ENCODE measurements at places on chromosomes 2 and 18.
A peak's percentile ranks its signal among the peaks of the same experiment; 100 is the strongest.

DNA sequence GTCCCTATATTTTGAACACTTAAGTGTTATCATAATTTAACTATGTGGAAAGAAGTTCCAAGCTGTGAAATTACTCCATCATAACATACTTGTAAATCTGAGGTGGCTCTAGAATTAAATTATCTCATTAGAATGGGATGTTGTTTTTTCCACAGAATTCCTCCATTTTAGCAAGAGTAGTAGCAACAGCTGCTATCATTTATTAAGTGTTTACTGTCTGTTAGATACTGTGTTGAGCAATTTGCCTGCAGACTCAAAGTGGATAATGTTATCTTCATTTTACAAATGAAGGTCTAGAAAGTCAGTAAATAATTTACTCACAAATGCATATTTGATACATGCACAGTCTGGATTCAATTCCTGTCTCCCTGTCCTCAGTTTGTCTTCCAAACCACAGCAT, 504.8 kb upstream of the NRP2 start:
- no peak for DNase-seq

GRCh38 chr2:201343559-201343958, 13.6 kb downstream of the FLACC1 start:
- no peak for DNase-seq

DNA sequence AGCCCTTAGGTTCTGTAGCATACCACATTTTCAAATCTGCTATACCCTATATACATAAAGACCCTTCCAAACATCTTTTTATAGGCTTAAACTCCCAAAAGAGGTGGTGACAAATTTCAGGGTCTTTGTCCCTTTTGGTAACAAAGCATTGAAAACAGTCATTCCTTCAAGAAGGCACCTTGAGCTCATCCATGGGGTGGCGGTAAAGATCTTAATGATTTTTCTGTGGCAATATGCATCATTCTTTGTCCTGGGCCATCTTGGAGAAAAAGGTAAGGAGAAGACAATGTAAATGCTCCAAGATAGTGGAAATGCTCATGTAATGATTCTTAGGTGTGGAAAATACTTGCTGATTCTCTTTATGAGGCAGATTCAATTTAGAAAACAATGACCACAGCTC, 890.5 kb downstream of the CNTNAP5 start:
- DNase-seq: no peak

- peak; percentile 1 for DNase-seq
Measured at GRCh38 chr2:112958428-112959108, 19.2 kb upstream of the IL36G start.

DNA sequence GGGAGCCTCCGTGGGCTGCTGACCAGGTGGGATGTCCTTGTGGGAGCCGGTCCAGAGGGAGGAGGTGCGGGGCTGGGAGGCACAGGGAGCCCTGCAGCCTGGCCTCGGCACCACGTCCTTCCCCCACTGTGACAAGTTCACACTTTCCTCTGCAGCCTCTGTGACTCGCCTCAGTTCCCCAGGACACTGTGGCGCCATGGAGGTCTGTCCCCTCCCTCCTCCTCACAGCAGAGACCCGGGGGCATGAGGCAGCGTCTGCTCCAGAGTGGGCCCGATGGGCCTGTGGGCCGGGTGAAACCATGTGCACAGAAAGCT, 27.3 kb upstream of the KCNG2 start:
- DNase-seq: no peak

GRCh38 chr2:230774348-230774951, 61.8 kb downstream of the CAB39 start:
- DNase-seq: no peak

DNA sequence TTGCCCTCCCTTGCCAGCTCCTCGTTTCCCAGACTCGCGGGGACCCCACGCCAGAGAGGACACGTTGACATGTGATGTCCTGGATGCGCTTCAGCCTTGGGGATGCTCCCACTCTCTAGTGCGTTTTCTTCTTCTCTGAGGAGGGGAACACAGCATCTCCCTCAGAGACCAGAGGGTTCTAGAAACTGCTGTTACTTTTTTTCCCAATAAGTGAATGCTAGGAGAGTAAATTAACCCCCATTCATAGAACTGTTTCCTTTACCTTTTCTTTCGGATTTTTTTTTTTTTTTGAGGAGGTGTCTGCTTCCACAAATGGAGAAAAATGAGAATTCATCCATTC, 370 bp upstream of the EFEMP1 start:
- no peak for DNase-seq

- no peak for DNase-seq
Measured at GRCh38 chr18:76759056-76759455, 63.3 kb upstream of the ZNF236 start.

DNA sequence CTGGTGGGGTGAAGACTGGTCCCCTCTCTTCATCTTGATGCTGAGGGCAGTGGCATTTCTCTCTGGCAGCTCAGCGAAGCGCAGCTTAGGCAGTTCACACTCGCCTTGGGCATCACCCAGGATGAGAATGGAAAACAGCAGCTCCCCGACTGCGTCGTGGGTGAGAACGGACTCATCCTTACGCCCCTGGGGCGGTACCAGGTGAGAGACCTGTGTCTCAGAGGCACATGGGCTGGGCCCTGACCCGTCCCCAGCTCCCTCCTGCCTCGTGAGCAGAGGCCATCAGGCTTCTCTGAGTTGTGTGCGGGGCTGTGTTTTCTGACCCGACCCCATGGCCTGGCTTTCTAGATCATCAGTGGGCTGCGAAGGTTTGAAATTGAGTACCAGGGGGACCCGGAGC, 8.2 kb upstream of the CCDC74A start:
- no peak for DNase-seq

GRCh38 chr2:15636972-15637785, 45.5 kb downstream of the DDX1 start:
- DNase-seq: peak; percentile 33

GRCh38 chr2:46267616-46268015, 29.6 kb upstream of the EPAS1 start:
- no peak for DNase-seq

- no peak for DNase-seq
Measured at GRCh38 chr18:32450026-32450691, 20.5 kb downstream of the GAREM1 start.

DNA sequence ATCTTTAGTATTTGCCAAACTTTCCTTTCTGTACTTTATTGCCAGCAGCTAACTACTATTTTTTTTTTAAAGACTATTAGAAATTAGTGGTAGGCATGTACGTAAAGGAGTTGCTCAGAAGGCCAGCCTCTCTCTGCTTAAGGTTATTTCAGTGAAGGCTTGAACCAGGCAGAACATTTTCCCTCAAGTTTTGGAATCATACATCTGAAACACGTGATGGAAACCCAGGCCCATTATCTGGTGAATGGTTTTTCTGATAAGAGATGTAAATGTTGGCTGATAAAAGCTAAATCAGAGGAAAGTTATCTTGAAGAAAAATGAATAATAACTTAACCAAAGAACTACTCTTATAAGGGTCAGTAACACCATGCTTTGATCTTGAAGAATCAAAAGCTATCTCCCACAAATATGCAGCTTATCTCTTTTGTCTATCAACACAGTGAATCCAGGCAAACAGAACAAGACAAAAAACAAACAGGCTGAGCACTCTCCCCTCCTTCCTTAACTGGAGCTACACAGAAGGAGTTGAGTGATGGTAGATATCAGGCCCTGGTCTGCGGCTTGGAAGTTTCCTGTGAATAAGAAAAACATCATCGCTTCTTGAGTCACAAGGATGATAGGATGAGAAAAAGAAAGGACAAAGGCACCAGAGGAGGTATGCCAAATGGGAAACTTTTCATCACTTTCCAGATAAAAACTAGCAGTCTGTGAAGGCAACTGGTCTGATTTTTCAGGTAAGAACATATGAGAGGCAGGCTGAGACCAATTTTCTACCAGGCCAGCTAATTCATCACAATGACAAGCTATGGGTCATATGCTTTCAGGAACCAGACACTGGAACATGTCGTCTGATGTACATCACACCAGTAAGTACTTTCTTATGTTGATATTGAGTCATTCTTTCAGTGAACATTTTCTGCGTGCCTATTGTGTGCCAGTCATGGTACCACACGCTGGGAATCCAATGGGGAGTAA, 88.4 kb upstream of the STK17B start:
- peak; percentile 38 for DNase-seq

DNA sequence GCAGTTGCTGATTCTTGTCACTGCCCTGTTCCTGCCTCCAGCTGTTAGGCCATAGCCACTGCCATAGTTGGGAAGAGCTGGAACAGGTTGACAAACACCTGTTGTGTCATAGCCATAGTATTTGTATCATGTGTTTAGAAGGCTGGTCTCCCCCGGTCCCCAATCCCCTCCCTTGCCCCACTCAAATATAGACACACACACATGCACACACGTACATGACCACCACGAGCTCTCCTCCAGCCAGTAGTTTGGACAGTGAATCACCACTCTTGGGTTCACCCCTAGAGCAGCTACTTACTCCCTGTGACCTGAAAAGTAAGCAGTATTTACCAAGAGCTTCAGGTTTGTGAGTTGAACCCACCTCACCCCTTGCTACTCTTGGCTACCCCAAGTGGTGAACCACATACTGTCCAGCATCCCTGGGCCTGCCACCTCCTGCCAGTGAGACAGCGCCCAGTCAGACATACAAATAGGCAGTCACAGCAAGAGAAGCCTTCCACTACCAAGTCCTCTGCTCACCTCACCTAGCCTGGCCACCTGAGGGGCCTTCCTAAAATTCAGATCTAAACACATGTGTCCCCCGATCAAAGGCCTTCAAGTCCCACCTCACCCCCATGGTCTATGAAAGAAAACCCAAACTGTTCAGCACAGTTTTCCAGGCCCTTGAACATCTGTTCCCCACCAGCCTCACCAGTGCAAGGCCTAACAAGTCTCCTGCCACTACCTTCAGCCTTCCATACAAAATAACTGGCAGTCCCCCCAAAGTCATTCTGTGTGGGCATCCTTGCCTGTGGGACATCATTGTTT, 7.1 kb downstream of the PCBP1 start:
- DNase-seq: no peak

DNA sequence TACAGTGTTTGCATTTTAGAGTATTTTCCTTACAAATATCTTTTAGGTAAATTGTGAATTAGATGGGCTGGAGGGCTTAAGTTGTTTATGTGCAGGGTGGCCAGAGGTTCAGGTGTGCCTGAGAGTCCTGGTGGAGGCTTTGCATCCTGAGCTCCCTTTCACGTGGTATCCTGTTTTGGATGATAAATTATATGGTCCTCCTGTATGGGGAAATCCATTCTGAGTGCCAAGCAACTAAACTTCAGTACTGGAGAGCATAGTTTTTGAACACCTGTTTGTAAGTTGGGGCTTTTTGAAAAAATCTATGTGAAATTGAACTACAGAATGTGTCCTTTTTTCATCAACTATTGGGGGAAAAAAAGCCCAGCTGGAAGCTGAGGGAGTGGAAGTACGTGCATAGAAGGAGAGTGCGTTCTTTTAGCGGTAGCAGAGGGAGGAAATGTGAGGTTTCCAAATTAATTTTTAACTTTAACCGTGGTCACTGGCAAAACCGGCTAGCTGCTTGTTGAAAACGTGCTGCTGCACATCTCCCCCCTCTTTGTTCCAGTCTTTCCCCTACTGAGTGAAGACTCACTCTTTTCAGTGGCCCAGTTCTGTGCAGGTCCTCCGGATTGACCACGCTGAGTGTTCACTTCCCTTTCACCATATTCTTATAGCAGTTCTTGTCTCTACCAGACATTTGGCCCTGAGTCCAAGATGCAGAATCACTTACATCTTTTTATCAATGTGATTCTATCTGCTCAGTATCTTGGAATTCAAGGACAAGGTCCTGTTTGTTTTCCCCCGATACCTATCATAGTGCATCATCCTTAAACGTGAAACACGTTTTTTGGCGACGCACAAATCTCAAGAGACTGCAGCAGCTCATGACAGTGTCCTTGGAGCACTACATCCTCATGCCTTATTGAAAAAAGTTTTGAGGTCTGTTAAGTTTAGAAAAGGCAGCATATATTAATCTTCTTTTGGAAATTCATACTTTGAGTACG, 15.3 kb downstream of the CNOT11 start:
- no peak for DNase-seq

- no peak for DNase-seq
Measured at GRCh38 chr2:28377195-28377816, 15.4 kb upstream of the FOSL2 start.

DNA sequence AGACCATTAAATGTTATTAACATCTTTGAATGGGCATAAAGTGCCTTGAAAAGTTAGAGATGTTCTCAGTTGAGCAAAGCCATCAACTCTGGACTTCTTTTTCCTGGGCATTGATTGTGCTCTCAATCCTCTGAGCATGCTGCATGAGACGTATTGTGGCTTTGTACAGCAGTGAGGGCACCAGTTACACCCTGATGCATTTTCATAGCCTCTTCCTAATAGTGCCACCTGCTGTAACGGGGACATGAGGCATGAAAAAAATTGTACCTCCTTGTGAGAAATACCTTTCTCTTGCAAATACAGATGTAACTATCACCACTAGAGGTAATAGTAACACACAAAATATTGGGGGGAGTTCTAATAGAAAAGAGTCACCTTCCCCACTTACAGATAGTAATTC, 697.5 kb downstream of the TMEM182 start:
- DNase-seq: no peak

GRCh38 chr18:54453996-54454395, 96.3 kb downstream of the C18orf54 start:
- DNase-seq: no peak

GRCh38 chr2:127618551-127619202, 27.3 kb upstream of the GPR17 start:
- no peak for DNase-seq

DNA sequence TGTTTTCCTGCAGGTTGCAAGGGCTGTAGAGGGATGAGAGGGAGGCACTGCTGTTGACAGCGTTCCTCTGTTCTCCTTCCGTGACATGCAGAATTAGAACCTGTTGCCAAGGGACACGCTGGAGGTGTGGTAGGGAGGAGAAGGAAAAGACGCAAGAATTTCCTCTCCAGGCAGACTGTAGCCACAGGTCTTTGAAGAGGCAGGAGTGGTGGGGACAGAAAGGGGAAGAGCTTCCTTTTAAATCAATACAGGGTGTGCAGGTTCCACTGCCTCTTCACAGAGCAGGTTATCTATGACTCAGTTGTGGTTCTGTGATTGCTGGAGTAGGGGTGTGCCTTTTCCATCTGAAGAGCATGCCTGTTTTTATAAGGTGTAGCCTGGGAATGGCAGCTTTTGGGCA, 133.0 kb downstream of the WDSUB1 start:
- DNase-seq: no peak

DNA sequence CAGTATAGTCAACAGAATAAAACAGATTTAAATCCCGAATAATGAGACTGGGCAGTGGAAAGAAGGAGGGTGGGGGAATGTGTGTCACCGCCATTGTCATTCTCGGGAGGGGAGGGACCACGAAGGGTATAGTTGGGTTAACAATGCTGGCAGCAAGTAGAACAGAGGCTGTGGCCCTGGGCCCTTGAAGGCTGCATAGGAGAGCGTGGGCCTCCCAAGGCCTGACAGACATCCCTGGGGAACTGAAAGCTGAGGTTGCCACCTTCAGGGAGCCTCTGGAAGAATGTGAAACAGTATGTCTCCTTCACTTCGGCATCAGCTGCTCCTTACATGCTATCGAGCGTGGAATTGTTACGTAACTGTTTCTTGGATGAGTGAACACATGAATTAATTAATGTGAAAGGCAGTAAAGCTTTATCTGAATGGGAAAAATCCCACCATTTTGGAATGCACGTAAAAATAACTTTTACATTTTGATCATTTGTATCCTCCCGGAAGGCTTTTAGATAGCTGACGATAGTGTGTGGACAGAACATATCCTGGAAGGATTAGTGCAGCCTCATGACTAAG, 92.8 kb upstream of the TTC39C start:
- DNase-seq: no peak

All from stimulated activated CD4-positive, alpha-beta T cell treated with anti-CD3 and anti-CD28 coated beads, Interleukin-2, amount 100 ng/mL, for 4 hours (primary cell).